Stromal cell of bone marrow (primary cell): ENCODE measurements at places on chromosomes 3 and 15.

DNA sequence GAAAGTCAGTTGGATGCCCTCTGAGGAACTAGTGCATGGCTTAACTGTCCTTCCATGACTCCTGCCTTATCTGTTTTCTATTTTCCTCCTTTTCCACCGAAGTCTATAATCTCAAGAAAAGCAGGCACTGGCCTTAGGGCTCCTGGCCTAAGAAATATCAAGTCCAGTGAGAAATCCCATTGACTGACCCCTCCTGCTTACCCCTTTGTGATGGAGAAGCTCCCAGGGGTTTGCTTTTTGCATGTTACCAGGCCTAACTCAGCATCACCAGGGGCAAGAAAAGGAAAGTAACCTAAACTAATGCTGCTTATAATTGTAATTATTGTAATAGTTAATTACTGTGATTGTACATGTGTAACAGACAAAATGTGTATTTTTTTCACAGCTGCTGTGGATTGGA, 21.7 kb downstream of the CCR3 start:
- no peak for DNase-seq

DNA sequence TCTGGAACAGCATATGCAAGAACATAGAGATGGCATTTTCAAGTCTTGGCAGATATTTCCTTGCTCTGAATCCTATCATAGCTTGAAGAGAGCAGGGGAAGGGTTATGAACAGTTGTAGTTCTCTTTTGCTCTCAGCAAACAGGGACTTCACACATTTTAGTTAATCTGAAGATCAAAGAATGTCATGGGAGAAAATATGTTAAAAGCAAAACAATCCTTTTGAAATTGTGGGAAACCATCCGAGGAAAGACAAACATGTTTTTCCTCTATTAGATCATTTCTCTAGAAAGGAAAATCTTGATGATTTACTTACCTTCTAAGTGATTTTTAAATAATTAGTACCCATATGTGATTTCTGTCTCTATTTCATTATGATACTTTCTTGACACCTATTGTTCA, 77.8 kb upstream of the DCBLD2 start:
- DNase-seq = no peak

DNA sequence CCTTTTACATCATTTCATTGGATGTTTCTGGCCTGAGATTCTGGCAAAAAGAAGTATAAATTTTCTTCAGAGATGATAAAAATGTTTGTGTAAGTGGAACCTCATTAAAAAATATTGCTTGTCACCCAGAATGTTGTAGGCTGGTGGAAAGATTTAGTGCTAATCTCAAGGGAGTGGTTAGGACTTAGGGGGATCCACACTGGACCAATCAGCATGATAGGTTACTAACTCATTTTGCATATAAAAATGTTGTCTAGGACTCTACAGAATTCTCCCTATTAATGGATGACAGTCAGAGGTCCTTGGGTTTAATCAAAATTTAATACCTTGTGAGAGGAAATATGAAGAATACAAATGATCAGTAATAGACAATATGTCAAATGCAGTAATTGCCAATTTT, 108.6 kb upstream of the TNIK start:
- no peak for DNase-seq

DNA sequence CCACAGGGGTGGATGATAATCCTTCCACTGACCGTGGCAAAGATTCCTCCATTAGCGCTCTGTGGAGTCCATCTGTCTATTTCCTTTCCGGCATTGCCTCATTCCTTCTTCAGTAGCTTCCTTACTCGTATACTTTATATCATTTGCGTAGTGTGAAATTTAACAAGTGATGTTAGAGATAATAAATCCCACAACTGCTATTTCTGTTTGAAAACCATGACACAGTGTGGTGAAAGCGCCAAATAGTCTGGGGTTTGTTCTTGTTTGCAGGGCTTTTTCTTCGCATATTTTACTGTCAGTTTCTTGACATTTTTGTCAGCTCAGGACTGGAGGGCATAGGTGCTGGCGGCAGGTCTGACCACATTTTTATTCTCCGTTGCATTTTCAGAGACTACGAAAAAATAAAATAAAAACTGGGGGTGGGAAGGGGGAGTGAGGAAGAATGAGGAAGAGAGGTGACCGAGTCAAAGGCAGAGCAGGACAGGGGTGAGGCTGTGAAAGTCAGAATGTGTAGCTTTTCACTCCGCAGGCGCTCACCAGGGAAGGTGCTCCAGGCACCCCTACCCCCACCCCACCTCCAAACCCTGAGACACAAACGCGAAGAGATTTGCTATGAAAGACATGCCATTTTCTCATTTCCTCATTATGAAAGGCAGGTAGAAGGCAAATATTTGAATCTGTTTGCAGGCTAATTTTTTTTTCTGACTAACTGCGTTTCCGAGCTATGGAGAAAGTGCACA, 965.0 kb downstream of the MCTP2 start:
- DNase-seq = no peak

- no peak for DNase-seq
Measured at GRCh38 chr3:162777118-162777517, 1280.5 kb downstream of the OTOL1 start.

GRCh38 chr15:33866101-33866737, 102.1 kb upstream of the CHRM5 start:
- DNase-seq = no peak
